ENCODE measurements at places on chromosomes 5 and 9.

DNA sequence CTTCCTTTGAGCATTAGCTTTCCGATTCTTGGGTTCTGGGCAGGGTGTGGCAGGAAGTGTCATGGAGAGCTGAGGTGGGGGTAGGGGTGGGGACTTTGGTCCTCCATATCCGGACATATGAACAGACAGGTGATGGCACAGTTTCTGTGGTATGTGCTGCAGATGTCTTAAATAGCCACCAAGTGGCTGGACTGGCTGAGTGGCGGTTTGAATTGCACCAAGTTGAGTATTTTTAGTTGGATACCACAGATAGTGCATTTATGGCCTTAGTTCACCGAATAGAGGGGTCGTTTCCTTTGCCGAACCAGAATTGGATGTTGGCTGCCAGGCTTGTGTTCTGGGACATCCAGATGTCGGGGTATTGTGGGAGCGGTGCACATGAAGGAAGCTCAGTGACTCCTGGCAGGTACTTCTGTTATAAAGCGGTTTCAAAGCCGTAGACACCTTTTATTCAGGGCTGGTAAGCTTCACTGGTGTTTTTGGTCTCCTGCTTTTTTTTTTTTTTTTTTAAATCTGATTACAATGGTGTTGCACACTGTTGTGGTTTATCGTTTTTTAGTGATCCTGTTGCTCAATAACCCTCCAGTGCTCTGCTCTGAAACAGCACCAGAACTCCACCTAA lies 15.1 kb upstream of the TNFAIP8 start:
- DNase-seq = no peak

DNA sequence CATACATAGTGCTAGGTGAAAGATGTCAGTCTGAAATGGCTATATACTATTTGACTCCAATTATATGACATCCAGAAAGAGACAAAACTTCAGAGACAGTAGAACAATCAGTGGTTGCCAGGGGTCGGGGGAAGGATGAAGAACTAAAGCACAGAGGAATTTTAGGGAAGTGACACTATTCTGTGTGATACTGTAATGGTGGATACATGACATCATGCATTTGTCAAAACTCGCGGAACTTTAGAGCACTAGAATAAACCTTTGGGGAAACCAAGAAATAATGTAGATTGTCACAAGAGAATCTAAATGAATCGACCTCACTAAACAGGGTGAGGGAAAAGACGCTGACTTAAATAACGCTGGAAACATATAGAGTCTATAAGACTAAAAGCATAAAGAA lies 107.0 kb upstream of the RETREG1 start:
- DNase-seq = no peak

- DNase-seq = no peak
Observed at GRCh38 chr9:68740561-68740960, 35.5 kb downstream of the PIP5K1B start.

- no peak for DNase-seq
Observed at GRCh38 chr9:78630966-78631365, 334.0 kb downstream of the PSAT1 start.

DNA sequence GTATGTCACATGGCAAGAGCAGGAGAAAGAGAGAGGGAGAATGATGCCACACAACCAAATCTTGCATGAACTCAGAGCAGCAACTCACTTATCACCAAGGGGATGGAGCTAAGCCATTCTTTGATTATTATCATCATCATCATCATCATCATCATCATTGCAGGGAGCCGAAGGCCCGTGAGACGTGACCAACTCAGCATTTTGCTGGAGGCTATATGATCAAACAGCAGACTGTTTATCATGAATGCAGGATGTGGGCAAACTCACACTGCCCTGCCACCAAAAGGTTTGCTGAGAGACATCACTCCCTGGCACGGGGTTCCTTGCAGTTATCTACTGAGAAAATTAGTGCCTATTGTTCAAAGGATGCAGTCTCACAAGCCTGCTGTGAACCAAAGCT lies 8.6 kb upstream of the ZNF169 start:
- no peak for DNase-seq

- DNase-seq = no peak
Observed at GRCh38 chr5:98314292-98314691, 459.2 kb upstream of the RGMB start.

GRCh38 chr9:13674926-13675637 lies 395.6 kb upstream of the MPDZ start:
- DNase-seq = no peak

- no peak for DNase-seq
Observed at GRCh38 chr5:79612667-79613198, 492 bp downstream of the TENT2 start.

DNA sequence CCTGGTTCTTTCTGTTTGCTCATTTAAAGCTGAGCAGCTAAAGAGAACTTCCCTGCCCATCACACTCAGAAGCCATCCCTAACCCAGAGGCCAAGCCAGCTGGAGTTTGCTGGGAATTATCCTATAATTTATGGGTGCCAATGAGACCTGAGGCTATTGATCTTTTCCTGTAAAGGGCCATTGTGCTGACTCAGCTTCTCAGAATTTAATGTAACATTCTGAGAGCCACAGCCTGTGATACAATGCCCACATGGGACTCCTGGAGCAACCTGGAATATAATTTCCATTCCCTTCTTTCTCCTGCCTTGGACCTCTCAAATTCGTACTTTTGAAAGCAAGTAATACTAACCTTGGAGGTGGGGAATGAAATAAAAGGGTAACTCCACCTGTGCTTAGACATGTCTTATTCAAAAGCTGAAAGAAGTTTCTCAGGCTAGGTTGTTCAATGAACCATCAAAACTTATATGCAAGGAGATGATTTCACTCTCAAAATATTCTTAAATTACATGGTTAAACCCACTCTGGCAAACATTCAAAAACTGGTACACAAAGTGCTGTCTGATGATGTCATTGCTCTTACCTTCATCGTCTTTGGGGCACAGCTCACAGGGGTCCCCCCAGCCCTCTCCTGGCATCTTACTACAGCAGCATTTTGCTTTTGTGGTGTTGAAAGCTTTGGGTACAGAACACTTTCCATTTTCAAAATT lies 206.7 kb downstream of the SLC12A2 start:
- no peak for DNase-seq

DNA sequence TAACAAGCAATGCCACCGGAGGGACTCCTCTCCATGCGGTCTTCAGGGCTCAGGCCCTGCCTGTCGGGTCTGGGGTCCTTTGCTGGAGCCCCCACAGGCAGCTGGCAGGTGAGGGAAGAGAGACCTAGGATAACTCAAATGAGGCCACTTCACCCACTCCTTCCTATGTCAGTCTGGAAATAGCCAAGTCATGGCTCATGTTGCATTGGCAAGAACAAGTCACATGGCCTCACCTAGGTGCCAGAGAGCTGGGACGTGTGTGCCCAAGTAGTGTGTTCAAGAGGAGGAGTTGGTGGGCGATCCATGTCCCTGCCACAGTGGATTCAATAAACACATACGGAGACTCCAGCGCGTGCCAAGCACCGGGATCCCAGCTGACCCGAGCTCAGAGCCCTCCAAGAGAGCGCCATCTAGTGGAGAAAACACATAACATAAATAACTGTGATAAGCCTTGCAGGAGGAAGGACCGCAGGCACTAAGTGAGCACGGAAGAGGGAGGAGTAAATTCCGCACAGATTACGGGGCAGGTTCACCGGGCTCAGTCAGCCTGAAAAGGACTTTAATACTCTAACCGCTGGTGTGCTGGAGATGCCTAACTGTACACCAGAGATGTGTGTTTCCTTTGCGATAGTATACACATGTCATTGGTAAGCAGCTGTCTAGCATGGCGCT lies 580.8 kb downstream of the CCDC171 start:
- no peak for DNase-seq

GRCh38 chr9:20188616-20189369 lies 400.0 kb upstream of the SLC24A2 start:
- no peak for DNase-seq

GRCh38 chr9:119195521-119195920 lies 173.7 kb downstream of the BRINP1 start:
- DNase-seq = no peak

DNA sequence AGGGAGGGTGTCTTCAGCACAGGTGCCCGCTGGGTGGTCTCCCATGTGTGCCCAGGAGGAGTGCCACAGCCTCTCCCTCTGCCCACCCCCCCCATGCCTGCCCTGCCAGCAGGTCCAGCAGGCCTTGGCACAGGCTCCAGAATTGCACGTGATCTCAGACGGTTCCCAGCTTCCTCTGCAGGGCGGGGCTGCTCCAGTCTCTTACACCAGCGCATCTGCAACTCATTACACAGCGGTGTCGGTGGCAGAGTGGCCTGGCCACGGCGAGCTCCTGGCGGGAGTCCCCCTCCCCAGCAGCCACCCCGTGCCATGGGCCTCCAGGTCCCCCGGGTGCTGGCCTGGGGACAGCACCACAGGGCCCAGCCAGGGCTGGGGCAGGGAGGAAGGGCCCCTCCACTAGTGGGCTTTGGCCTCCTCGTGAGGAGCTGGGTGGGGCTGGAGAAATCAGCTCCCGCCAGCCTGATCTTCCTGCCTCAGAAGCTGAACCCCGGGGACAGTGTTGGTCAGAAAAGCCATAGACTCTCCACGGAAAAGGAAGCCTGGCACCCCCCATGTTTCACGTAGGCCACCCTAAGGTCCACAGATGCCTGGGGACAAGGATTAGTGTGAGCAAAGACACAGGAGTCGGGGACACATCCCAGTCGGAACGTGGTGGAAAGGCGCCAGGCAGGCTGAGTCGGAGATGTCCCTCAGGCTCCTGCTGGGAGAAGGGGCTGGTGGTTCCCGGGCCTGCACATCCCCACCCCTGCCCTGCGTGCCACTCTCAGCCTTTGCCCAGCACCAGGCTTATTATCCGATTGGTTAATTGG lies 40.2 kb downstream of the RXRA start:
- DNase-seq = no peak

DNA sequence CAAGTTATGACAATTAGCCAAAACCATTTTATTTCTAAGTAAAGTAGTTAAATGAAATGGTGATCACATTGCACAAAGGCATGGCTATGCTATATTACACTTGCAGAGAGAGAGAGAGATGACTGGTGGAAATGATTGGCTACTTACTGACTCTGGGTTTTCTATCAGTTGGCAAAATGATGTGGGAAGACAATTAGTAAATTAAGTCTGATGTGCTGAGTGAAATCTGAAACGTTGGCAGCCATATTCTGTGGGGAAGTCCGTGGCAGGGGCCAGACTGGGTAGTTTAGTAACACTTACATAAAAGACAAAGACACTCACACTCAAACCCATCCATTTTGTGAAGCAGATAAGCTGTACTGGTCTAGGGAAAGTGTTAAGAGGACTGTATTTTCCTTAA lies 61.6 kb downstream of the ANXA1 start:
- DNase-seq = no peak

GRCh38 chr9:35510383-35510753 lies 20.5 kb downstream of the RUSC2 start:
- no peak for DNase-seq

DNA sequence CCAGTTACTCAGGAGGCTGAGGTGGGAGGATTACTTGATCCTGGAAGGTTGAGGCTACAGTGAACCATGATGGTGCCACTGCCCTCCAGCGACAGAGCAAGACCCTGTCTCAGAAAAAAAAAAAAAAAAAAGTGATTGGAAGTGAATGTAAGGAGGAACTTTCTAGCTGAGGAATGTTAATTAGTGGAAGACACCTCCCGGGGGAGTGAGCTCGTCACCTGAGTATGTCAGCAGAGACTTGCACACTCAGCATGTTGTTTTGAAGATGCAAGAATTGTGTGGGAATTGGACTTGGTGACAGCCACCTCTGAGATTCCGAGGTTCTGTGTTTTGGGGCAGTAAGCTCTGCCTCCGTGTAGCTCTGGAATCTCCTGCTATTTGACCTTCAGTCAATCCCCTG lies 3.6 kb downstream of the SYNPO start:
- DNase-seq = no peak

- no peak for DNase-seq
Observed at GRCh38 chr5:34686762-34687268, 30.7 kb downstream of the RAI14 start.

GRCh38 chr9:96173640-96174039 lies 128.3 kb downstream of the HSD17B3 start:
- DNase-seq = no peak

DNA sequence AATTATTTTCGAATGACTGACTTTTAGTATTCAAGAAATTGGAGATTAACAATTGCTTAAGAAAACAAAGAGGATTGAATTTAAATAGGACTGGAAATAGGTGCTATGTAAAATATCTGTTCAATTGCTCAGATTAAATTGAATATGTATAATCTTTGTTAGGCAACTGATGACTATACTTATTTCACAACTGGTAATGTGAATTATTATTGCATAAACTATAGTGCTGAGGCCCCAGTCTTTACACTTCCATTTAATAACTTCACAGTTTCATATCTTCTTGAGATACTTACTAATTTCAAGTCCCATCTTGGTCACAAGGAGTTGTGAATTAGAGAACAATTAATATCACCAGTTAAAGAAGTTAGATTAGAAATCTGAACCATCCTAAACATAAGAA lies 16.7 kb downstream of the CEP78 start:
- DNase-seq = no peak

DNA sequence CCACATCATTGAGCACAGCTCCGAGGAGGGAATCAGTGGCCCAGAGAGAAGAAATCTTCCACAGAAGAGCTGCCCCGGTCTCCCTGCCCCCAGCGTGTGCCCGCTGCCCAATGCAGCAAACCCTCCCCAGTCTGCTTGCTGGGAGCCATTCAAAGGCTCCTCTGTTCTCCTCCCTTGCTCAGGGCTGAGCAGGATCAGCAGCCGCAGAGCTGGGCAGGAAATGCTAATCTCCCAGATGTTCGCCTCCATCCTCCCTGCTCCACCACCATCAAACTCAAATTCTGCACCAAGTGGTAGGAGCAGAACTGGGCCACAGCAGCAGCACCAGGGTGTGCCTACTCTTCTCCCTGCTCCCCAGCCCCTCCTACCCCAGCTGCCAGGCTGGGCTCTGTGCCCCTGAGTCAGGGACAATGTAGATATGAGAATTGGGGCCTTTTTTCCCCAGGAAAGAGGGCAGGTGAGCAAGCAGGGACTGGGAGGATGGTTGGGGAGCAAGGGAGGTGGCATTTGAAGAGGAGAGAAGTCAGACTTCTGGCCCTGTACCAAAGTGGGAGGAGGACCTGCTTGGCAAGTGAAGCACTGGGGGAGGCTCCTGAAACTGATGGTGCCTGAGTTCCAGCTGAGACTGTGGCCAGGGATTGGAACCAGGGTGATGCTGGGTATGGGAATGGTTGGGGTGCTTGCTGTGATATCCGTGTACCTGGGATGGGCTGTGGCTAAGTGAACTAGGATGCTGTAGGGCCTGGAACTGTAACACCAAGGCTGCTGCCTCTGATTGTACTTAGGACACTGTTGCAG lies 1.9 kb upstream of the PCDH1 start:
- no peak for DNase-seq

- DNase-seq = no peak
Observed at GRCh38 chr9:3008091-3008490, 164.2 kb upstream of the PUM3 start.

GRCh38 chr5:130277002-130277401 lies 372.7 kb downstream of the CHSY3 start:
- DNase-seq = no peak

DNA sequence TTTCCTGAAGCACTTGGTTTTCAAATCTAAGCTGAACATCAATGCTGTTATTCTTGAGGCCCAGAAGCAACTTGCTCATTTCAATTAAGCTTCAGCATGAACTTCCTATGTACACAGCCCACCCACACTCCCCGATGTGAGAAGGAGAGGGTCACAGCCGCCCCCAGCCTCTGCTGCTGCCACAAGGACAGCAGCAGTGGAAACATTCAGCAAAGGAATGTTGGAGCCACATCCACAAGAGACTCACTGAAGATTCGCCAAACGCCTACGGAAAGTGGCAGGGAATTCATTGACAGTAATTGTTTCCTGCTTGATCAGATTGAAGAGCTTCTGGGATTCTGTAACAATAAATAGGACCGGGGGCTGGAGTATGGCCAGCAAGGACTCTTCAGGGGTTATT lies 2.9 kb downstream of the TGFBI start:
- DNase-seq = no peak

- DNase-seq = no peak
Observed at GRCh38 chr9:105993116-105993854, 298.9 kb downstream of the TMEM38B start.

Measured in activated gamma-delta T cell treated with anti-CD3 and anti-CD28 coated beads, Interleukin-2, amount 50 U/mL, for 16 hours (primary cell).